ENCODE measurements at places on chromosomes 12 and 14.

- DNase-seq, result no peak
These were observed 5.9 kb downstream of the GPR84 start for GRCh38 chr12:54358191-54358944.

GRCh38 chr12:14949631-14950030 is 11.3 kb upstream of the ERP27 start:
- DNase-seq, result no peak

GRCh38 chr14:88879022-88879421 is 54.6 kb downstream of the TTC8 start:
- no peak for DNase-seq

GRCh38 chr12:15274561-15274967 is 47.7 kb upstream of the PTPRO start:
- DNase-seq, result no peak

DNA sequence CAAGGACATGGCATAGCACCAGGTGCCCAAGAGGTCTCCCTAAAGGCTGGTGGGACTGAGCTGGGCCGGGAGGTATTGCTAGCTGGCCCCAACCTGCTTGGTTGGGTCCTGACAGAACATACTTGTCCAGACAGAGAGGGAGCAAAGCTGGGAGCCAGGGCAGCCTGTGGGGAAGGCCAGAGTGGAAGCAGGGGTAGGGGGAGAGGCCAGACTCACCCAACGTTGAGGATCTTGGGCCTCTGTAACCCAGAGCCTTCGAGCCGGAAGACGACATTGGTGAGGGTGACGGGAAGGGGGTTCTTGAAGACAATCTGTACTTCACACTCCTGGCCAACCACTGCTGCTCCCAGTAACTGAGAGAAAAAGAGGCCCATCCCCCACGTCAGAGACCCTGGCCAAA is 9.0 kb downstream of the TGM1 start:
- DNase-seq, result no peak

- DNase-seq, result no peak
These were observed 6.1 kb downstream of the PTPN6 start for GRCh38 chr12:6957151-6957701.

DNA sequence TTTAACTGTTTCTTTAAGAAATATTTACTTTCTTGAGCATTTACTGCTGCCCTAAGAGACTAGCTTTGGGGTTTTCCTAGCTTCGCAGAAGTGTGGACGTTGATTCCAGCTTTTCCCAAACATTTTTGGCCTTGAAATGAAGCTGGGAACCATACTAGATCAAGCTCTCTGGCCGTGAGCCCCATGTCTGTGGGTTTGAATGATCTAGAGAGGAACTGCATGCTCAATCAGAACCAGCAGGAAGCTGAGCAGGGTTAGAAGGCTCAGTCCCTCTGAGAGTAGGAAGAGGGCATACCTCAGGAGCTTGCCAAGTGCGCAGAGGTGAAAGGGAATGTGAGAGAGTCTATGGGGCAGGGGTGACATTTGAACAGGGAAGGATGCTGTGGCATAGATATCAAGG is 292.1 kb downstream of the CACNA1C start:
- no peak for DNase-seq

DNA sequence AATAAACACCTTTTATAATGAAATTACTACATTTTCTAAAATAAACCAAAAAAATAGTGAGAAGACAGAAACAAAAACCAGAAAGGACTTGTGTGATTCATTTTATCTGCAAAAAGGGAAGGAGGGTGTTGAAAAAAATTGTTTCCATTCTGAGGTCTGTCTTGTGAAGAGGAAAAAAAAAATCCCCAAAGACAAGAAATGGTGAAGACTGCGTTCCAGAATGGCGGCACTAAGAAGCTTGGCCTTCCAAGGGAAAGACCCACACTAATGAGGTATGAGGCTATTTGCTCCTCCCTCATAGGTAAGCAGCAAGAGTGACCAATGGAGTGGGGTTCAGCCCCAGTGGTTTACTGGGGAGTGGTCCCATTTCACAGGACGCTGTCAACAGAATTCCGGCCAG is 35.0 kb downstream of the GNPTAB start:
- DNase-seq, result no peak

DNA sequence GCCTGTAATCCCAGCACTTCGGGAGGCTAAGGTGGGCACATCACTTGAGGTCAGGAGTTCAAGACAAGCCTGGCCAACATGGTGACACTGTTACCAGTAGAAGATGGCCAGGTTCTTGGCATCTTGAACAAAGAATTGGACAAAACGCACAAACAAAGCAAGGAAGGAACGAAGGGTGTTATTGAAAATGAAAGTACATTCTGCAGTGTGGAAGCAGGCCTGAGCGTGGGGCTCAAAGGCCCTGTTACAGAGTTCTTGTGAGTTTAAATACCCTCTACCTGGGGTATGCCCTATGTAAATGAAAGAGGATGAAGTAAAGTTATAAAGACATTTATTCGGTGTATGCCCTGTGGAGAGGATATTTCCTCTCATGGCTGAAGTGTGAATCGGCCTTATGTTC is 20.8 kb upstream of the CDK17 start:
- no peak for DNase-seq

DNA sequence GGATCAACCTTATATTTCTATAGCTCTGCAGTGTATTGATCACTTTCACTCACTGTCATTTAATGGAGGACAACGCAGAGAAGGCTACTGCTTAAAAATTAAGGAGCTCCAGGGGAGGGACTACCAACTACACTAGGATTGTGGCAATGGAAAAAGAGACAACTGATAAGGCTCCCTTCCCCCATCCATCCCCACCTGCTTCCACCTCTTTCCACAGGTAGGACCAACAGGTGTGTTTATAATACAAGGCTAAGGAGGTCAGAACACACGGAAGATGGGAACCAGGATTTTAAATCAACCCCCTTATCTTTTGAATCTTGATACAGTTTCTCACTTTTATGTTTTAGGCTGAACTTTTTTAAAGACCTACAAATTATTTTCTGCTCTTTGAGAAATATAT is 90.8 kb downstream of the STAB2 start:
- no peak for DNase-seq

GRCh38 chr12:52026263-52026662 is 19.5 kb downstream of the TAMALIN start:
- DNase-seq, result no peak

DNA sequence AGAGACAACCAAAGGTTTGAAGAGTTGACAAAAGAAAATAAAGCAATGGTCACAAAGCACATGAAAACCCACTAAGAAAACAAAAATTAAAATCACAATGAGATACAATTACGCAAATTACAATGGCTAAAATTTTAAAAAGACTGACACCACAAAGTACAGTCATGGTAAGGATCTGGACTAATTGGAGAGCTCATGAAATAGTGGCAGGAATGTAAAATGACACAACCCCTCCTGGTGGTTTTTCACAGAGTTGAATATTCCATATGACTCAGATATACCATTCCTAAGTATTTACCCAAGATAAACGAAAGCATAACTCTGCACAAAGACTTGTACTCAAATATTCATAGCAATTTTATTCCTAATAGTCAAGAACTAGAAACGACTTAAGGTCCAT is 65.9 kb downstream of the NOVA1 start:
- no peak for DNase-seq

DNA sequence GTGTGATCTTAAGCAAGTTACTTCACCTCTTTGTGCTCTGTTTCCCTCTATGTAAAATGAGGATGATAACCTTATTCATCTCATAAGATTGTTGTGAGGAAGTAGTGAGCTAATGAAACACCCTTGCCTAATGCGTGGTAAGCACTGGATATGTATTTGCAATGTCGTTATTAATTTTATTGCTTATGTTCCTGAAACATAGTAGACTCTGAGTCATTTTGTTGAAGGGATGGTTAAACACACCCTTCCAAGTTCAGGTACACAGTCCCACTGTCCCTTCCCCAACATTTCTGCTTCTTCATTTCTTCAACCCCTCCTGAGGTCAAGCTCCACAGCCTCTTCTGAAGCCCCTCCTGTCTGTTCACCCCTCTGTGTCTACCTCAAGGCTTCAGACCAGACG is 40.2 kb upstream of the FAM222A start:
- no peak for DNase-seq

- DNase-seq, result no peak
These were observed 55.2 kb downstream of the PTGER2 start for GRCh38 chr14:52369305-52369801.

- no peak for DNase-seq
These were observed 213.3 kb upstream of the CLEC14A start for GRCh38 chr14:38469156-38469555.

GRCh38 chr14:86596024-86596423 is 1066.1 kb downstream of the FLRT2 start:
- DNase-seq, result no peak

- DNase-seq, result no peak
These were observed 186.6 kb upstream of the EEA1 start for GRCh38 chr12:93115646-93116045.

DNA sequence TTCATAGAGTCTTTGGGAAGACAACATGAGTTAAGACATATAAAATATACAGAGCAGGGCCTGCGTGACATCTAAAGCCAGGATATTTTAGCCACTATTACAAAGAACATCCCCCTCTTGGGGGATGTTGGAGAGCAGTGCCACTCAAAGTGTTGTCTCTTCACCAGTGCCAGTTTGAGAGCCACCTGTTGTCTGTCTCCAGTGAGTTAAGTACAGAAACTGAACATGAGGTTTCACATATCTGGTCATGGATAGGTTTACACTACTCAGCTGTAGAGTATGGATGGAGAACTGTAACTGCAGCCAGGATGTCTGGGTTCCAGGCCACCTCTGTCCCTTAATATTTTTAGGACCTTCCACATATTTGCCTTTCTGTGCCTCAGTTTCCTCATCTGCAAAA is 39.1 kb downstream of the RNFT2 start:
- no peak for DNase-seq

DNA sequence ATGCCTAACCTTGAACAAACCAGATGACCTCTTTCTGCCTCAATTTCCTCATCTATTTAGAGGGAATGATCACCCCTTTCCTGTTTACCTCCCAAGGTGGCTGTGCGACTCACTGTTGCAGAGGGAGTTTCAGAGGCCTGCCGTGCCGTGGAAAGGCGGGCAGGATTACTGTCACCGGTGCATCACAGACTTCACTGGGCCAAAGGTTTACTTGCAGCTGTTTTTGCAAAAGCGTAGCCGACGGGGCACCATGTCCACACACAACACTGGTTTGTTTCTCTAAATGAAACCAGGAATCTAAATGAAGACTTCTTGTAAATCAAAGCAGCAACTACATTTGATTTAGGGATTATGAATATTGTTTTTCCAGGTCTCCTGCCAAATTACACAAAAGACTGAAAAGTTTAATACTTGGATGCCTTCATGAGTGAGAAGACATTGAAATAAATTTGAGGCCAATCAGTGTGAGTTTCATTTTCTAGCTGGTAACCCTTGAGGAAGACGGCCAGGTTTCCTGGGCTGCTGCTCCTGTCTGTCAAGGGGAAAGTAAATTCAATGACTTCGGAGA is 696.1 kb upstream of the TMEM132C start:
- DNase-seq, result no peak

GRCh38 chr12:31962076-31962475 is 2.9 kb downstream of the RESF1 start:
- DNase-seq, result no peak

DNA sequence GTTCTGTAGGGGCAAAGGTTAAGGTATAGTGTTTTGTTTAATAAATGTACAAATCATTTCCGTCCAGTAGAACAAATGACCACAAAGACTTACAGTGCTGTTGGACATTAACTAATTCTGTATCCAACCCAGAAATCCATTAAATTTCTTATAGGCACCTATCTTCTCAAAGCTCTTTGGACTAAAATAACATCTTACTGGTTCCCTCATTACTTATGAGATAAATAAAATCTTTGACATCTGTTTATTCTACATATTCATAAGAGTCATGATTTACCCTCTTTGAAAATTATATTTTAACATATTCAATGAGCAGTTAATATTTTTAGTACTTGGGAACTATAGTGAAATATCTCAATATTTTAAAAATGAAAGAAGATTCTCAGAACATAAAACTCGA is 102.7 kb upstream of the G2E3 start:
- no peak for DNase-seq

DNA sequence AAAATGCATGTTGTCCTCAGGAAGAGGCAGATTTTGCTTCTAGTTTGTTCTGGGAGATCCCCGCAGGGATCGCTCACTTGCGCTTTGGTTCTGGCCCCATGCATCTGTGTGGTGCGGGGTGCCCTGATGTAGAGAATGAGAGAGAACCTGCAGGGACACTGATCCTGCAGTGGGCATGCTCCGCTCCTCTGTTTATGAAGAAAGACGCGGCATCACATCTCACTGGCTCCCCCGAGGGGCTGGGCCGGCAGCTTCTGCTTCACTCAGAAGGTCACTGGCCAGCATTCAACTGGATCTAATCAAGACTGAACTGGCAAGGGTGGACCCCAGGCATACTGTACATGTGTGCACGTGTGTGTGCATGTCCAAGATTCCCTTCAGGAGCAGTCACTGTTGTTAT is 164.2 kb downstream of the CALM1 start:
- no peak for DNase-seq

- no peak for DNase-seq
These were observed 41.2 kb downstream of the EP400 start for GRCh38 chr12:131990980-131991305.

GRCh38 chr14:64698903-64699302 is 5.3 kb upstream of the PLEKHG3 start:
- no peak for DNase-seq

GRCh38 chr12:26510354-26510674 is 314.9 kb downstream of the SSPN start:
- no peak for DNase-seq

- no peak for DNase-seq
These were observed 210.3 kb downstream of the GLT1D1 start for GRCh38 chr12:129063600-129063999.

DNA sequence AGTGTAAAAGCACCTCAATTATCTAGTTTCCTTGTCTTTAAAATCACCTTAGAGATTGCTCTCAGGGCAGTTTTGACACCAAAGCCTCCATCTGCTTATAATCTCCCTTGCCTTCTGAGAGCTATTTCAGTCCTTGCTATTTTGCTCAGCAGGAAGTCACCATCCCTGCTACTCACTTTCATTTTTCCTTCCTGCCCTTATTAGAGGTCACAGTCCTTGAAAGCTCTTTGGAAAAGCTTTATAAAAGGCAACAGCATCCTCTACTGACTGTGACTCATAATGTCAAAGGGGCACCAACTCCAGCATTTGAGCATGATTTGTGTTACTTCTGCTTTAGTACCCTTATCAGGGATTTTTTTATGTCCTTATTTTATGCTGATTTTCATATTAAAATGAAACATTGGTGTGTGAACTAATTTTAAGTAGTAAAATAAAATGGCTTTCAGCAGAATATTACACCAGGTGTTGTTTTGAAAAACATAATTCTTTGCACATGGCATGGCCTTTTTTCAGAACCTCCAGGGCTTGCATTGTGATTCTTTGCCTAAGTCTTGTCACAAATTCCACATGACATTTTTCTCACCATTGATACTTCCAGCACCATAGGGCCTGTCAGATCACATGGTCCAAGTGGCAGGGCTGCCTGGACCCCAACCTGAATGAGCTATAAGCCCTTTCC is 213.0 kb downstream of the ADAMTS20 start:
- no peak for DNase-seq

- DNase-seq, result no peak
These were observed 11.3 kb downstream of the RAB15 start for GRCh38 chr14:64960762-64961276.

- no peak for DNase-seq
These were observed 153.8 kb downstream of the LRIG3 start for GRCh38 chr12:58766513-58766870.

Measured in tibial nerve (tissue), 4 donors.